ENCODE measurements at places on chromosomes 13 and 19. TPM values are rescaled to one million over a fixed set of nuclear protein-coding genes. Genes with fewer than 3 reads are reported as not detected.

- peak overlapping the region; percentile 43 for H3K27ac ChIP-seq
- DNase-seq: no peak
- no peak overlapping the region for H3K4me3 ChIP-seq
- H3K27me3 ChIP-seq: no peaks in the 10 kb centered on the region
- H3K4me1 ChIP-seq: peaks cover 38% of the 10 kb centered on the region
Measured at GRCh38 chr13:34349091-34349722, 531.3 kb downstream of the RFC3 start.

The MEX3D gene
- 124 TPM for total RNA-seq

DNA sequence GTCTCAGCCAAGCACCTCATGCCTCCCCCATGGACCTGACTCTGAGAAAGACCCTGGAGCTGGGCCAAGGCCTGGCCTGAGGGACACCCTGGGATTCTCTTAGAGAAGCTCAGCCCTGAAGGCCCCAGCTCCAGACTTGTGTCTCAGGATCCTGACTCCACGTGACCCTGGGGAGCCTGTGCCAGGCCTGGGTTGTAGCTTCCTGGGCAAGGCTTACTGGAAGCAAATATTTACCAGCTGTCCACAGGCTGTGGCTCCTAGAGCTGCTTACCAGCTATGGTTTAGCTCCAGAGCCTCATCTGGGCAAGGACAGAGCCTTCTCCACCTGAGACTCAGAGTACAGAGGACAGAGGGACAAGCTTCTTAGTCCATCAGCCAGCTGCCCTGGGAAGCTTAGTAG is 61.0 kb upstream of the CEACAM8 start:
- DNase-seq: no peak
- no peak overlapping the region for H3K4me3 ChIP-seq
- H3K27me3 ChIP-seq: no peaks in the 10 kb centered on the region
- H3K36me3 ChIP-seq: peaks cover 8% of the 10 kb centered on the region

GRCh38 chr19:14577885-14578427 is 4.9 kb upstream of the CLEC17A start:
- no peaks in the 10 kb centered on the region for H3K36me3 ChIP-seq
- no peak for DNase-seq
- no peak overlapping the region for H3K27ac ChIP-seq
- peaks cover 4% of the 10 kb centered on the region for H3K4me1 ChIP-seq
- no peak overlapping the region for H3K4me3 ChIP-seq

The LILRB5 gene
- not detected for total RNA-seq

The IL11 gene
- 2.8 TPM for total RNA-seq

GRCh38 chr13:48241651-48242050 is 8.6 kb downstream of the ITM2B start:
- DNase-seq: no peak
- no peak overlapping the region for H3K4me3 ChIP-seq
- H3K36me3 ChIP-seq: peaks cover 8% of the 10 kb centered on the region

- H3K27ac ChIP-seq: peak overlapping the region; percentile 71
- peaks cover 28% of the 10 kb centered on the region for H3K4me1 ChIP-seq
- no peak overlapping the region for H3K4me3 ChIP-seq
- H3K36me3 ChIP-seq: no peaks in the 10 kb centered on the region
- DNase-seq: no peak
- H3K27me3 ChIP-seq: no peaks in the 10 kb centered on the region
Measured at GRCh38 chr13:109834973-109835720, 48.8 kb upstream of the IRS2 start.

The FFAR3 gene
- total RNA-seq: not detected

DNA sequence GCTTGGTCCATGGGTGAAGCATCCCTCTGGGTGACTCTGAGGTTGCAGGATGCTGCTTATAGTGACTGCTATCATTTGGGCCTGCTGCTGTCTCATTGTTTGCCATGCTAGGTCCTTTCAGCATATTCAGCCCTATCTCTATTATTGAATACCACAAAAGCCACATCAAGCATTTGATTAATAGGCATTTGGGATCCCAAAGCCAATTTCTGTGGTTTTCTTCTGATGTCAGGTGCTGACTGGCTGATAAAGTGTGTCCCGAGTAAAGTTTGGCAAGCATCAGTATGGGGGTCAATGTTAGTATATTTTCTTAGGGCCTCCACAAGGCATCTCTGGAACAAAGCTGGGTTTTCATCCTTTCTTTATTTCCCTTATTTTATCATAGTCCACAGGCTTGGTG is 204.6 kb downstream of the NBEA start:
- no peak overlapping the region for H3K27ac ChIP-seq
- no peak for DNase-seq
- peaks cover 3% of the 10 kb centered on the region for H3K36me3 ChIP-seq
- H3K4me1 ChIP-seq: no peaks in the 10 kb centered on the region
- H3K27me3 ChIP-seq: no peaks in the 10 kb centered on the region

The MBD3L2B gene
- total RNA-seq: not detected

The CYP2F1 gene
- not detected for total RNA-seq

GRCh38 chr13:51727634-51728274 is 76.2 kb downstream of the DHRS12 start:
- H3K27ac ChIP-seq: no peak overlapping the region
- no peaks in the 10 kb centered on the region for H3K27me3 ChIP-seq
- peaks cover 9% of the 10 kb centered on the region for H3K36me3 ChIP-seq
- peaks cover 2% of the 10 kb centered on the region for H3K4me1 ChIP-seq
- H3K4me3 ChIP-seq: no peak overlapping the region

DNA sequence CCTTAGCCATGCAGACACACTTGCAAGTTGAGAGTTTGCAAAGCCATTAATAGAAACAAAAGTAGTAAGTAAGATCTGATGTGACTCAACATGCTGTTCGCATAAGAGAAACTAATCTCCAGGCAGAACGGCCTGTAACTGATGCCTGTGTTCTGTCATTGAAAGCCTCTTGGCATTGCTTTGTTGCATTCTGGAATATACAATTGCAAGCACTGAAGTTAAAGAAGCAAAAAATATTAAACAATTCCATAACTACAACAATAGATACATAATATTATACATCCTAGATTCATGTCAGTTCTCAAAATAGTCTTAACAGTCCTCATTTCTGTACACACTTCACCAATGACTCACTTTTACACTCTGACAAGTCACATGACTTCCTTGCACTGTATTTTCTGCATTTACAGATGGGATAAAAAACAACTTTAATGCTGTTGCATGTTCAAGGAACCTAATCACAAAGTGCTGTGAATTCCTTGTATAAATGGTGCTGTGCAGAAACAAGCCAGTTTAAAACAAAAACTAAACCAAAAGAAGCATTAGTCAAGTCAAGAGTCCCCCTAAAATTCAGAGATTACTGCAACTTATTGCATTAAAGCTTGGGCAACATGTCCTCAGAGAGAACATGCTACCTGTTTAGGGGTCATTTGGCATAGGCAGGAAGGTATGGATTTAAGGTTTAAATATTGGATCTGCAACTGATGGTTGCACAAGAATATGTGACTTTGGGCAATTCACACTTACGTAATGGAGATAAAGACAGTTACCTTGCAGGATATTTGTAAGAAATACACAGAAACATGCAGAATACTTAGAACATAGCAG is 79.5 kb upstream of the SERP2 start:
- no peak for DNase-seq
- H3K36me3 ChIP-seq: no peaks in the 10 kb centered on the region
- H3K27me3 ChIP-seq: peaks cover 33% of the 10 kb centered on the region

DNA sequence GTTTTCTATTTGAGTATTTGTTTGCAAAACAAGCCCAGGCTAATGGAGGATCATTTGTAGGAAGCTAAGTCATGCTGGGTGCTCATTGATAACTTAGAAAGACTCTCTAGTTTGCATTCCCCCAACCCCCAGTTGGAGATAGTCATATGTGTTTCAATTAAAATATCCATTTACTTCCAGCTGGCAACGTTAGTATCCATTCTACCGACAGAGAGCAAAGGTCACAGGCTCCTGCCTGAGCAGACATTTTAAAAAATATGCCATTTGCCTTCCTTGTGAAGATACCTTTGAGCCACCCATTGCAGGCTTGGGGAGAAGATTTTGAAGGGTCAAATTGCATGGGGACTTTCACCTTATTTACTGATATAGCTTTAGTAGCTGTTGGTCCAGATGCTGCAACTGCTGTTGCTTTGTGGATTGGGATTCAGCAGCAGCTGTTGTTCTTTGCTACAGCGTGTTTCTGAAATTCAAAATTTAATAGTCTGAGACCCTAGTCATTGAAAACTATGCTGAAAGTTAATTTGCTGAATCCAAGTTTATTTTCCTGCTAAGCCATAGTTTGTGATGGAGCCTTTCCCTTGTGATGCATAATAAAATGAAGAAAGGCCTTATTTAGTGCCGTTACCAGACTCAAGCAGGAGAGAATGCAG is 335.1 kb downstream of the GPC6 start:
- DNase-seq: no peak
- no peaks in the 10 kb centered on the region for H3K27me3 ChIP-seq
- H3K36me3 ChIP-seq: no peaks in the 10 kb centered on the region
- peaks cover 7% of the 10 kb centered on the region for H3K4me1 ChIP-seq

GRCh38 chr13:108917581-108917980 is 288.2 kb downstream of the MYO16 start:
- no peak for DNase-seq
- H3K27me3 ChIP-seq: no peaks in the 10 kb centered on the region
- no peaks in the 10 kb centered on the region for H3K36me3 ChIP-seq
- H3K27ac ChIP-seq: peak overlapping the region; percentile 65
- H3K4me1 ChIP-seq: peaks cover 45% of the 10 kb centered on the region

The SYNE4 gene
- total RNA-seq: 33.2 TPM

DNA sequence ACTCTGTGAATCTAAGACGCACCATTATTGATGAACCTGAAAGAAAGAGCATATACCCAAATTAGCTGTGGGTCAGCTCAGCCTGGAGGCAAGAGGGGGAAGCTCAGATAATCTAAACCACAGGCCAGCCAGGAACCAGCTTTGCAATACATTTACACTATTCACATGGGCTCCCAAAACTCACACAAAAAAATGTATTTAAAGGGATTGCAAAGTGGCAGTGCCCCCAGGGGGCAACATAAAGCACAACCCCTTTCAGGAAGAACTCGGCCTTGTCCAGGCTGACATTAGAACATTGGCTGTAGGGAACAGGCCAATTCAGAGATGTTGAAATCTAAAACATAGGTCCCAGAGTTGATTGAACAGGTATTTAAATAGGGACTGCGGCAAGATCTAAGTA is 3.2 kb upstream of the PROZ start:
- no peak overlapping the region for H3K4me3 ChIP-seq
- DNase-seq: no peak
- H3K27ac ChIP-seq: no peak overlapping the region
- H3K4me1 ChIP-seq: peaks cover 16% of the 10 kb centered on the region
- peaks cover 35% of the 10 kb centered on the region for H3K27me3 ChIP-seq

The ZNF556 gene
- total RNA-seq: not detected

GRCh38 chr13:68160466-68160865 is 930.3 kb upstream of the PCDH9 start:
- no peak for DNase-seq
- H3K27ac ChIP-seq: no peak overlapping the region
- H3K27me3 ChIP-seq: no peaks in the 10 kb centered on the region
- H3K36me3 ChIP-seq: no peaks in the 10 kb centered on the region
- H3K4me1 ChIP-seq: no peaks in the 10 kb centered on the region
- H3K4me3 ChIP-seq: no peak overlapping the region
